ENCODE measurements at places on chromosomes 2 and 18. TPM values are rescaled to one million over a fixed set of nuclear protein-coding genes. Genes with fewer than 3 reads are reported as not detected.

RPE gene
- total RNA-seq: 149 TPM

GRCh38 chr18:77478646-77479442 lies 229.2 kb downstream of the GALR1 start:
- DNase-seq: peak; percentile 50

GRCh38 chr2:219736209-219736608 lies 108.8 kb downstream of the SLC4A3 start:
- DNase-seq: peak; percentile 72

DNA sequence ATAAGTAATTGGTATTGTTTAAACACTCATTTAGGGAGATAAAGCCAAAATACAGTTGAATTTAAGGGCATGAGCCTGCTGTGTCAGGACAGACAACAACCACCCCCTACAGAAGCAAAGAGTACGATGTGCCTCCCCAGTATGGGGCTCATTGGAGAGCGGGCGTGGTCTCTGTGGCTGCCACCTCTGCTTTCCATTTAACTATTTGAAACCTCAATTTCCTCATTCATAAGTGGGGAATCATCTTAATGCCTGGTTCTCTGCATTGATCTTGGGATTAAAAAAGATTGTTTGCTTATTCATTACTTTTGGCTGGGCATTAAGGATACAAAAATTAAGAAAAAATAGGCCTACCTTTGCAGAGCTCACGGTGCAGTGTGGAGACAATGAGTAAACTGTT lies 21.4 kb downstream of the KCNS3 start:
- no peak for DNase-seq

CFC1 gene
- not detected for total RNA-seq

ACOXL gene
- not detected for total RNA-seq
